Foreskin melanocyte (primary cell): ENCODE measurements at places on chromosomes 12 and 14.

DNA sequence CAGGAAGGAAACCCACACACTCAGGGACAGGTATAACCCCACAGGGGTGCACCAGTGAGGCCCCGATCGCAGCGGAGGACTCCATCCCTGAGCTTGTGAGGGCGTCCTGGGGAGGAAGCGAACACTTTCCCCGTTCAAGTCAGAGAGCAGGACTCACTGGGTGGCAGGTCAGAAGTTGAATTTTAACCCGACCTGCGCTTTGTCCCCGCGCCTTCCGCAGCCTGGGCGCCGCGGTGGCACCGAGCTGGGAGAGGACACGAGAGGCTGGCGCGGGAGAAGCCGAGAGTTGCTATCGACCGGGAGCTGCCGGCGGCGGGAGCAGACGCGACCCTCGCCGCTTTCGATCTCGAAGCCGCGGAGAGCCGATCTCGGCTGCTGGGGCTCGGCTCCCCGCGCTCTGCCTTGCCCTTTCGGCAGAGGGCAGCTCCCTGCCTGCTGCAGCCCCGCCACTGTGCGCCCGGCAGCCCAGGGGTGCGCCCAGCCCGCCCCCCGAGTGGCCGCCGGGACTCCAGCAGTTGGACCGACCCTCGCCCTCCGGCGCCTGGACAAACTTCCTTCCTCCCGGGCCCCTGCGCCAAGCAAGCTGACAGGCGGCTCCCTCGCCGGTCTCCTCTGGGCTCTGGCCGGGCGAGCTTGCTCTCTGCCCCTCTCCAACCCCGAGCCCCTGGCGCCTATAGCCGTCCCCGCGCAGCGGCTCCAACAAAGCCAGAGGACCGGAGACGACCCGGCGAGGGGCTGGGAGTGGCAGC is 918 bp downstream of the LIN7A start:
- no peak for DNase-seq

DNA sequence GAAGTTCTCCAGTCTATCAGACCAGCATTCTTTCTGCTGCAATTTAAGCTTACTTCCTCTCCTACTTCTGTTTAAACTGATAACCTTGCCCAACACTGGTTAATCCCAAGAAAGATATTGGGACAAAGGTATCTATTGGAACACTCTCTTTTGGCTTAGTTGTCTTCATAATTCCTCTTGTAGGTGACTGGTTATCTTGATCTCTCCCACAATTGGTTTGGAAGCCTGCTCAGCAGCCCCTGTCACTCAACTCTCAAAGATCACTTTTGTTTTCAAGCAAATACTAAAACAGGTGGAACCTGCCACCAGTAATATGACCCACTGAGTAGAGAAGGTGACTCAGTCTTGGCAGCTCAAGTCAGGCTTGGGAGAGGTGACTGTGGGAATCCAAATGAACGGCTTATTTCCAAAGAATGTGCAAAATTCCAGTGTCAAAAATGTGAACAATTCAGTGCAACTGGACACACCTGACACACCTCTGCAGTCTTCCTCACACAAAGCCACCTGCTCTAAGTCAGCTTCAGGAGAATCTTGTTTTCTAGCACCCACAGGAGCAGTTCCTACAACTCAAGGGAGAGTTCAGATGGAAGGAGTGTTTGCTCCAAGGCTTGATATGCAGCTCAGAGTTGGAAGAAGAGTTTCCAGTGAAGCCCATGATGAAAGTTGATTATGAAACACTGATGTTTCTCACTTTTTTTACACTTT is 83.2 kb upstream of the SLC38A2 start:
- DNase-seq = no peak

- DNase-seq = no peak
Measured at GRCh38 chr12:87117526-87117925, 861.3 kb upstream of the MGAT4C start.

DNA sequence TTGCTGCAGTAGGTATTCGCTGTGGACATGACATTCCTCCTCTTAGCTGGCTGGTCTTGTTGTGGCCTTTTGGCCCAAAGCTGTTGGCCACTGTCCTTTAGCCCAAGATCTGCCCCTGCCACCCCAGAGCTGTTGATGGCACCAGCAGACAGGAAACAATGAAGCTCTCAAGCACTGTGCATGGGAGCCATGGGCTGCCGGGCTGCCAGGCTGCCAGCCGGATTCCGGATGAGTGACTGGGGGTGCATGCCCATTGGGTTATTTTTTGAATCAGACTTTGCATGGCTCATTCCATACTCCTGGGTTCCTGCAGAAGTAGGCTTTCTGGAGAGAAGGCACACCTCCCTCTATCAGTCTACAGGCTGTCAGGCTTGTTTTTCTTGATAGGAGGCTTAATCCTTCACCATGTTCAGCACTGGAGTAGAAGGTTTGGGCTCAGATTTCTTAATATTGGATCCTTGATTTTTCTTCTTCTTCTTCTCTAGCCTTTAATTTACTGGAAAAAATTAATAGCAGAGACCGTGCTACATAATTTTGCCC is 32.4 kb downstream of the MAX start:
- DNase-seq = no peak

DNA sequence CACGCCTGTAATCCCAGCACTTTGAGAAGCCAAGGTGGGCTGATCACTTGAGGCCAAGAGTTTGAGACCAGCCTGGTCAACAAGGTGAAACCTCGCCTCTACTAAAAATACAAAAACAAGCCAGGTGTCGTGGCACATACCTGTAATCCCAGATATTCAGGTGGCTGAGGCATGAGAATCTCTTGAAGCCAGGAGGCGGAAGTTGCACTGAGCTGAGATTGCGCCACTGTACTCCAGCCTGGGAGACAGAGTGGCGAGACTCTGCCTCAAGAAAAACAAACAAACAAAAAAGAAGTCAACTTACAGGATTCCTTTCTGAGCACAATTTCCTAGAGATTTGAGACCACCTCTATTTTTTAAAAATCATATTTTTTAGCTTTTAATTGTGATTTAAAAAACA is 45.3 kb downstream of the DGLUCY start:
- DNase-seq = no peak

DNA sequence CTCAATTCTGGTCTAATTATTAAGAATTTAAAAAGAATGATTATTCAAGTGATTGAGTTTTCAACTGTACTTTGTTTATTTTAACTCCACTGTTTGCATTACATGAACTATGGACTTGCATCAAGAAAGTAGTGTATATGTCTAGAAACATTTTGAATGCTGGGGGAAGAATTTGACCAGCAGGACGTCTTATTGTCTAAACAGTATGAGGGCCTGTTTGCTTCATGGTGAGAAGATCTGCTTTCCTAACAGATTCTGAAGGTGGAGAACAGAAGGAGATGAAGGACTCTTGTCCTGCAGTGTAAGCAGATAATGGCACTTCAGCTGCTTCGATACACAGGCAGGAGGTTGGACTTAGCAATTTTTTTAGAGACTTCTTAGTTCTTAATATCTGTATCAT is 176.0 kb downstream of the DACT1 start:
- no peak for DNase-seq
